ENCODE measurements at places on chromosomes 16 and 17. TPM values are rescaled to one million over a fixed set of nuclear protein-coding genes. Genes with fewer than 3 reads are reported as not detected.
A peak's percentile ranks its signal among the peaks of the same experiment; 100 is the strongest.

Gene CES5A
- total RNA-seq: not detected

Gene CCT6B
- total RNA-seq: 5.3 TPM

Gene BIRC5
- not detected for total RNA-seq

DNA sequence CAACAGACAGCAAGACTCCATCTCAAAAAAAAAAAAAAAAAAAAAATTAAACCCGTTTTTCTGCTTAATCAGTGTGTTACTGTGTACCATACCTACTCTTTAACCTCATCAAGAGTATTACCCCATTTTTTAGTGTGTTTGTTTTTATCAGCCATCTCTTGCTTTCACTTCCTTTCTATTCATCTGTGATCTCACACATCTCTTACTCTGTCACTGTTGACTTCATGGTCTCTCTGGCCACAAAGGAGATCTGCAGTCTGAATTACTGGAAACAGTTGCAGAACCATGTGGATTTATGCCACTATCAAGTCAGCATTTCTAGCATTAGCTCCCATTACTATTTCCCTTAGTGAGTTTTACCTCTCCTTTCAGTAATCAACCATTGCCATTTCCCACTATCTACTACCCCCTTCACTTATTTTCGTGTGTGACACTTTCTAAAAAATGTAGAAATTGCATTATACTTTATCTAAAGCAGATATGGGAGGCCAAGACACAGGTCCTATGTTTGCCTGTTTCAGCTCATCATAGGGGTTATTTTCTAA, 20.1 kb downstream of the NDEL1 start:
- no peak overlapping the region for H3K27ac ChIP-seq
- DNase-seq: no peak
- no peaks in the 10 kb centered on the region for H3K36me3 ChIP-seq
- no peaks in the 10 kb centered on the region for H3K4me1 ChIP-seq
- no peak overlapping the region for H3K4me3 ChIP-seq

DNA sequence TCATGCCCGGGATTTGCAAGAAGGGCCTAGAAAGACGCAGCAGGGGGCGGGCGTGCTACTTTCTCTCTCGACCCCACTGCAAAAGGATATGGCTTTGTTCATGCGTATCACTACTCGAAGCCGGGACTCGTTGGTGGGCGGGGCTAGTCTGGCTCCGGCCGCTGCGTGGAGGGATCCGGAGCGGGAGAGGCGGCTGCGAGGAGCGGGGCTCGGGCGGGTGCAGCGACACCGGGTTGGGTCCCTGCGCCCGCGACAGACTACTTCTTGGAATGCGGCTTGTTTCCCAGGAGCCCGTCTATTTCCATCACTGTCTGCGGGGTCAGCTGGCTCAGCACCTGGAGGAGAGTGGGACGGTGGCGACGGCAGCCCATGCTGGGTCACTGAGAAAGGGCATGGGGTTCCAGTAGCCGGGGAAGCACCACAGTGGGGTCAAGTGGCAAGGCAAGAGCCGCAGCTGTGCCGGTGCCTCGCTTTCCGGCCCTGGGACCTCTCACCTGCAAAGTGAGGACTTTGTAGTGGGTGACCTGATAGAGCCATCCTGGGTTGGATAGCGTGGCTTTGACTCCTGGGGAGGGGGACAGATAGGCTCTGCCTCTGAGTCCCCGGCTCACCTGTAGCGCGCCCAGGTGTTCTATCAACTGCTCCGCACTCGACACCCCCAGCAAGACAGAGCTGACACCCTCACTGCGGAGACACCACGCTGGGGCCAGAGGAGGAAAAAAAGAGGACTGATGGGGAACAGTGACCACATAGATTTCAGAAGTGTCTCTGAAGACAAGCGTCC, 6.6 kb downstream of the KCNAB3 start:
- H3K27me3 ChIP-seq: no peaks in the 10 kb centered on the region
- H3K27ac ChIP-seq: peak overlapping the region; percentile 78
- no peaks in the 10 kb centered on the region for H3K36me3 ChIP-seq
- H3K4me3 ChIP-seq: peak overlapping the region; percentile 39
- peak; percentile 89 for DNase-seq

GRCh38 chr17:3006801-3007200, 56.6 kb downstream of the OR1D5 start:
- H3K27me3 ChIP-seq: no peaks in the 10 kb centered on the region
- H3K36me3 ChIP-seq: no peaks in the 10 kb centered on the region
- H3K4me1 ChIP-seq: peaks cover 6% of the 10 kb centered on the region
- no peak overlapping the region for H3K27ac ChIP-seq
- no peak for DNase-seq

DNA sequence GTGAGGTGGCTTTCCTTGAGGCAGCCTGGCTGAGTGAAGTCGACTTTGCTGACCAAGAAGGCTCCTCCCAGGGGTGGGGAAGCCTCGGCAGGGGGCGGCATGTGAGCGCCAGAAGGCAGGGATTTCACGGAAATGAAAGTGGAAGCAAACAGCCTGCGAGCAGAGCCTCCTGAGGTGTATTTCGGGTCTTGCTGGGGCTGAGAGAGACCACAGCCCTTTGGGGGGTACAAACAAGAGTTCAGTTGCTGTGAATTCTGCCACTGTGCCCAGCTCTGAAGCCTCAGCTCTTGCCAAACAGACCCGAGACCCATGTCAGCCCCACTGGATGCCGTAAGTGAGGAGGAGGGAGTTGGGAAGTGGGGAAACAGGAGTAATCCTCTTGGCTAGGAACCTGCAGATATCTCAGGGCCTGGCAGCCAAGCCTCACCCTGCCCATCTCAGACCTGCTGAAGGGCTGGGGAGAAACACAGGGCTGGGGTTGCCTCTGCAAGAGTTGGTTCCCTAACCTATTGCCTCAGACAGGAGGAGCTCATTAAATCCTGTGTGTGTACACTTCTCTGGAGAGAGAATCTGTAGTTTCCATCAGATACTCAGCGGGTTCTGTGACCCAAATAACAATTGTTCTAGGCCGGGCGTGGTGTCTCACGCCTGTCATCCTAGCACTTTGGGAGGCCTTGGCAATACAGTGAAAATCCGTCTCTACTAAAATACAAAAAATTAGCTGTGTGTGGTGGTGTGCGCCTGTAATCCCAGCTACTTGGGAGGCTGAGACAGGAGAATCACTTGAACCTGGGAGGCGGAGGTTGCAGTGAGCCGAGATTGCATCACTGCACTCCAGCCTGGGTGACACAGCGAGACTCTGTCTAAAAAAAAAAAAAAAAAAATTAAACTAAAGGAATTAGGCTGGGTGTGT, at the start of gene IFI35:
IFI35 (plus strand) TSS at position 146 of the 913 bp plus-strand sequence; CDS start at position 310, 164 bp downstream.
- peak; percentile 87 for DNase-seq
- H3K4me3 ChIP-seq: peak within 1 kb of the TSS; percentile 72
- H3K4me1 ChIP-seq: no peaks in the 10 kb centered on the region
- H3K27ac ChIP-seq: peak within 1 kb of the TSS; percentile 97
- H3K36me3 ChIP-seq: no peaks in the 10 kb centered on the region
